GM03348 (cell line): ENCODE measurements at places on chromosomes 7 and 10.

DNA sequence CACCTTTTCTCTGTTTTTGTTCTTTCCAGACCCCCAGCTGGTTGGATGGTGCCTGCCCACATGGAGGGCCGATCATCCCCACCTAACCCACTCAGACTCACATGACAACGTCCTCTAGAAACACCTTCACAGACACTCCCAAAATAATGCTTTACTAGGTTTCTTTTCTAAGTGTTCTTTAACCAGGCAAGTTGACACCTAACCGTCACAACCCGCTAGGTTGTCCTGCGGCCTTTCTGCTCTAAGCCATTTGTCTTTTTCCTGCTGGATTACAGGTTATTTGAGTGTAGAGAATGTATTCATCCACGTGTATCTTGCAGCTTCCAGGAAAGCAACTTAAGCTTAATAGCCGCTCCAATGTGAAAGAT is 54.8 kb downstream of the CHN2 start:
- DNase-seq: no peak

DNA sequence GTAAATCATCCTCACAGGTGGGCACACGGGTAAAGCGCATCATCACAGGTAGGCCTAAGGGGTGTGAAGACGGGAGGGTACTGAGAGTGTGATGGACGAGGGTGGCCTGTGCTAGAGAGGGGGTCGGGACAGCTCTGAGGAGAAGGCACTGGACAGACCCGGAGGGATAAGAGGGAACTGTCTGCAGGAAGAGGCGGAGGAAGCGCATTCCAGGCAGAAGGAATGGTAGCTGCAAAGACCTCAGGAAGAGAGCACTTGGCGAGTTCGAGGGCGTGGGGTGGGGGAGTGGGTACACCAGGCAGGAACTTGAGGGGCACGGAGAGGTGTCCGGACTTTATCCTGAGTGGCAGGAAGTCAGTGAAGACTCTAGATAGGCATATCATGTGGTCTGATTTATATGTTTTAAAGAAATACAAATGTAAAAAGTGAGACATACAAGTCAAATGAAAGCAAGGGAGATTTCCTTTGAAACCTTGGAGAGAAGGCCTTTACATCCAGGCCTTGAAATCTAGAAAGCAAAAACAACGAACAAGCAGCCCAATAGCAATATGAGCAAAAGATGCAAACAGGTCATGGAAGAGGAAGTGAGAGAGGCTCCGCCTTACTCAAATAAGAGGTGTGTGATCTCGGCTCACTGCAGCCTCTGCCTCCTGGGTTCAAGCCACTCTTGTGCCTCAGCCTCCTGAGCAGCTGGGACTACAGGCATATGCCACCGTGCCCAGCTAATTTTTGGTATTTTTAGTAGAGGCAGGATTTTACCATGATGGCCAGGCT is 3.6 kb downstream of the LHPP start:
- no peak for DNase-seq

DNA sequence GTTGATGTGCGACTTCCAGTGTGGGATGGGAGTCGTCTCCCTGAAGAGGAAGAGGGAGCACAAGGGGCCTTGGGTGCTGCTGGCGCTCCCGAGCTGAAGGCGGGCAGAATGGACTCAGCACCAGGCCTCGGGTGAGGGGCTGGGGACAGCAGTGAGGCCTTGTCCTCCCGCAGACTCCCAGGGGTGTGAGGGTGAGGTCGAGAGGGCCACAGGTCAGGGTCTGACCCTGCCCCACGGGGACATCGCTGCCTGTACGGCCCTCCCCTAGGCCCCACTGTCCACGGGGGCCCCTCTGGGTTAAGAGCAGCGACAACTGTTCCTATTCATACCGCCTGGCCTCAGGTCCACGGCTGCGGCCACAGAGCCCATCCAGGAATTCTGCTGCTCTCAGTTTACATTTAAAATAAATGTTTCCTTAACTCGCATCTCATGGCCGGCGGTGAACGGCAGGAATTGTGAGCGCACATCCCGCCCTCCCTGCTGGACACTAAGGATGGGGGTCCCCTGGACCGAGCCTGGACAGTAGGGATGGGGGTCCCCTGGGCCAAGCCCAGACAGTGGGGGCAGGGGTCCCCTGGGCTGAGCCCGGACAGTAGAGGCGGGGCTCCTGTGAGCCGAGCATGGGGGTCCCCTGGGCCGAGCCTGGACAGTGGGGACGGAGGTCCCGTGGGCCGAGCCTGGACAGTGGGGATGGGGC is 61.7 kb downstream of the PDGFA start:
- DNase-seq: no peak

DNA sequence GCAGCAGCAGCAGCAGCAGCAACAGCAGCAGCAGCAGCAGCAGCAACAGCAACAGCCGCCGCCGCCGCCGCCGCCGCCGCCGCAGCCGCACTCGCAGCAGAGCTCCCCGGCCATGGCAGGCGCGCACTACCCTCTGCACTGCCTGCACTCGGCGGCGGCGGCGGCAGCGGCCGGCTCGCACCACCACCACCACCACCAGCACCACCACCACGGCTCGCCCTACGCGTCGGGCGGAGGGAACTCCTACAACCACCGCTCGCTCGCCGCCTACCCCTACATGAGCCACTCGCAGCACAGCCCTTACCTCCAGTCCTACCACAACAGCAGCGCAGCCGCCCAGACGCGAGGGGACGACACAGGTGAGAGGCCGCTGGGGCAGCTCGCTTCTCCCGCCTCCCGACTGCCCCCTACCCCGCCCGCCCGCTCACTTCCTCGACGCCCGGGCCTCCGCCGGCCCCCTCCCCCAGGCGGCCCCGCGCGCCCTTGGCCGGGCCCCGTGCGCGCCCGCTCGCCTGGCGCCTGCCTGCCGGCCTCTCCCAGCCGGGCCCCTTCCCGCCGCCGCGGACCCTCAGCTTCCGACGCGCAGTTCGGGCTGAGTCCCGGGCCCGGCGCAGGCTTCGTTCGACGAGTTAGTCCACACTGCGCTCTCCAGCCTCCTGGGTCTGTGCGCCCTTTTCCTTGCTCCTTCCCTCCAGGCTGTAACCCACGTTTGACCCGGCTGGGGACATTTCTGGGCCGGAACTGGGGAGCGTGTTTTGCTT is 882 bp downstream of the DLX6 start:
- DNase-seq: peak; percentile 63

DNA sequence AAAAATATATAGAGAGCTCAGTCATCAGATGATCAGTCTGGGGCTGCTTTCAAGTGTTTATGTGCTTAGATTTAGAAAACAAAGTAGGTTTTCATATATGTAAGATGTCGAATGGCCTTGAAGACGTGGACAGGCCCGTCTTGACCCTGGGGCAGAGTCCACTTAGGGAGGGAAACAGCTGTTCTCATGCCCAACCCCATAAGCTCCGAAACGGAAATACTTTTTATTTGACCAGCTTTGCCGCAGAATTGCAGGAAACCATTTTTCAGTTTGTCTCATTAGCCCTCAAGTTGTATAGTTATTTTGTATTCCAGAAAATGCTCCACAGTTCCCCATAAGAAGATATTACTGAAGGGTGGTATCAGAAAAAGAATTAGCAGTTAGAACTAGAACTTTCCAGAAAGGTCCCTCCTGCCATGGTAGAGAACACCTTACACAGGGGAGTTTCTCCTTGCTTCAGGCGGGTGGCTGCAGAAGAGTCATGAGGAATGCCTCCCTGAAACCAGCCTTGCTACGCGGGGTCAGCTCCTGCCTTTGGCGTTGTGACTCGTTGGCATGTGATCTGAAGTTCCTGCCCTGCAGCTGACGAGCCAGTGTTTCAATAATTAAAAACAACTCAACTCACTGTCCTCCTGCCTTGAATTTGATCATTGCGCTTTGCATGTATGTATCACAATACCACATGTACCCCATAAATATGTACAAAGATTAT is 192.7 kb downstream of the CELF2 start:
- no peak for DNase-seq
